ENCODE measurements at places on chromosomes 3 and 15.

DNA sequence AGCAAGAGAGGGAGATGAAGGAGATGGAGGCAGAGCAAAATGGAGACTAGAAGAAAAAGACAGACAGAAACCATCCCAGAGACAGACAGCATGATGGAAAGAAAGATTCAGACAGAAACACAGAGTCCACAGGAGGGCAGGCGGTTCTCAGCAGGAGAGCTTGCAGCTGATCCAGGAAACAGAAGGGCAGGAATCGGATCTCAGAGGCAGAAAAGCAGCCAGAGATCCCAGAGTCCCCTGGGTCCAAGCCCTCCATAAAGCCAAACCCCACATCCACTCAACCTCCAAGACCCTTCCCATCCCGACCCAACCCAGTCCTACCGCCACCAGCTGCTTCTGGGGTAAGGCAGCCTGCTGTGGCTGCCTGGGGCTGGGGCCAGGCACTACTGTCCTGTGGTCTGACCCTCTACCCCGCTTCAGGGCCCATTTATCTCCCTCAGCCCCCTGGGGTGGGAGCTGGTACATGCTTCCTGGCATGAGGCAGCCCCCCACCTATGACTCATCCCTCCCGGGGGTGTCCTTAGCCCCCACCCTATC lies at the start of gene UCN2:
Gene UCN2, minus strand, starts transcription at position 400 of the 537 bp plus-strand sequence. CDS start 657 bp downstream, outside the sequence.
- no peak for DNase-seq

DNA sequence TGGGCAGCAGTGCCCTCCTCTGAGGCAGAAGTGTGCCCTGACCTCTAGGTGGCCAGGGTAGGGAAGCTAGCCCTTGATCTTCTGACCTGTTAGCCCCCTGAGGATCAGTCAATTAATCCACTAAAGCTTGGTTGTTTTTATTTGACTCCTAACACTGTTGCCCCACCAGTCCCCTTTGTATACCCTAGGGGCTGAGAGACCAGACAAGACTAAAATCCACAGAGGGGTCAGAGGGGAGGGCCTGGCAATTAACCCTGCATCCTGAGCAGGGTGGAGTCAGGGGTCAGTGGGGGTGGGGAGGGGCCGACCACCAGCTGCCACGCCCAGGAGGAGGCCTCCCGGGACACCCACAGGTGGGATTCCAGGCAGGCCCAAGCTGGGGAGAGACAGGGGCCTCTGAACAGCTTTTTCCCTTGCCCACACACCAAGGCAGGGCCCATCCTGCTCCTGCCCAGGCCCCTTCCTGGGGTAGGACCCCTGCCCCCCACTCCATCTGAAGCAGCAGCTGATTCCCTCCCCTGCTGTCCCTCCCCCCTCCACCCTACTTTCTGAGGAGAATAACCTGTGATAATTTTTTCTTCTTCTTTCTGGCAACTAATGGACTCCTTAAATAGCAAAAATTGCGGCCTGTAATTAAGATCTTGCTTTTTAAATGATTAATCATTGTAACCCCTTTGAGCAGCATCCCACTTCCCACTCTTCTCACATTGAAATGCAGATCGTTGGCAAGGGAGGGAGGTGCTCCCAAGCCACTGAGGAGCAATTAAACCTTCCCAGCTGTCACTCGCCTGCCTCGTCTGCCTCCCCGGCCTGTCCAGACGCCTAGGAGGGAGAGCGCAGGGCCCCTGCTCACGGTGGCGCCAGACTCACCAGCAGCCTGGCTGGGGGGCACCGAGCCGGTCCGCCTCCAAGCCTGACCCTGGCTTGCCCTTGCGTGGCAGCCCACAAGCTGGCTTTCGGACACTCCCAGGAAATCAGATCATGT lies 51.9 kb downstream of the RHCG start:
- no peak for DNase-seq

DNA sequence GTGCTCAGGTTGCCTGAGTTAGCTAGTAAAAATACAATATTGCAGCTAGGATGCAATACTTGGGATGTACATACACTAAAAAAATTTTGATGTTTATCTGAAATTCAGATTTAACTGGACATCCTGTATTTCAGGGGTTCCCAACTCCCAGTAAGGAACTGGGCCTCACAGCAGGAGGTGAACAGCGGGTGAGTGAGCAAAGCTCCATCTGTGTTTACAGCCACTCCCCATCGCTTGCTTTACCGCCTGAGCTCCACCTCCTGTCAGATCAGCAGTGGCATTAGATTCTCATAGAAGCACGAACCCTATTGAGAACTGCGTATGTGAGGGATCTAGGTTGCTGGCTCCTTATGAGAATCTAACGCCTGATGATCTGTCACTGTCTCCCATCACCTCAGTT lies 285.1 kb upstream of the PROK2 start:
- no peak for DNase-seq

DNA sequence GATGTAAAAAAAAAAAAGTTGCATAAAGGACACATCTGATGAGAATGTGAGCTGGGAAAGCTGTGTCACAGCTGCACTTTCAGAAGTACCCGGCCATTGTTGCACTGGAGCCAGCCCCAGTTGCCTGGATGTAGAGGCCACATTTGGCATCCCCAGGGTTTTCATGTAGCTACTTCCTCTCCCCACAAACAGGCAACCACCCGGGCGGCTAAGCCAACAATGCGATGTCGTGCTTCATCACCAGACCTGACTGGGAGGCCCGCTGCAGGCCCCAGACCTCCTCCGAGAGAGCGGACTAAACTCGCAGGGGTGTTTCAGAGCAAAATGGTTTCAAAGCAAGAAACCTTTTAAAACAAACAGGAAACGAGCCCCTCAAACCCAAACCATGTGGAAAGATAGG lies 142.3 kb downstream of the TMCO5A start:
- DNase-seq, result no peak

GRCh38 chr3:30648670-30649357 lies 42.4 kb downstream of the TGFBR2 start:
- DNase-seq, result no peak

DNA sequence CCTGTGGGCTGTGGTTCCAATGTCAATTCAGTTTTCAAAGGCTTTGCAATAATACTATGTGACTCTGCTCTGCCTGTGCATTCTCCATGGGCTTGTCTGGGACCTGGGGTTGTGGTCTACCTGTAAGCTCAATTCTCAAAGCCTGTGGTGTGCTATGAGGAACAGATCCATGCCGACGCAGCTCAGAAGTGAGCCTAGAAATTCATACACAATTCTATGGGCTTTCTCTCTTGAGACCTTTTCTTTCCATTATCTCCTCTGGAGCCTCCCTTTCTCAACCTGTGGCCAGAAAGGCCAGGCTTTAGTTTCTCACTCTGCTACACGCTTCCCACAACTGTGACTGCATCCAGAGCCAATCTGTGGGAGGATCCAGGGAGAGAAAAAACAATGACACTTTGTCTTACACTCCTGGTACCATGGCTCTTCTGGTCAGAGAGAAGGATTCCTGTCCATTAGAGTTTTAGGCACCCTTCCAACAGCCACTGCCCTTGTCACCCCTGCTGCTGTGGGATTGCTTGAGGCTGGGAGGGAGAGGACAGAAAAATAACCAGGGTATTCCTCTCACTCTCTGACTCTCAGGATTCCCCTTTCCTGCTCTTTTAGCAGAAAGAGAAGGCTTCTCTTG lies 34.1 kb upstream of the KLF13 start:
- DNase-seq, result no peak

DNA sequence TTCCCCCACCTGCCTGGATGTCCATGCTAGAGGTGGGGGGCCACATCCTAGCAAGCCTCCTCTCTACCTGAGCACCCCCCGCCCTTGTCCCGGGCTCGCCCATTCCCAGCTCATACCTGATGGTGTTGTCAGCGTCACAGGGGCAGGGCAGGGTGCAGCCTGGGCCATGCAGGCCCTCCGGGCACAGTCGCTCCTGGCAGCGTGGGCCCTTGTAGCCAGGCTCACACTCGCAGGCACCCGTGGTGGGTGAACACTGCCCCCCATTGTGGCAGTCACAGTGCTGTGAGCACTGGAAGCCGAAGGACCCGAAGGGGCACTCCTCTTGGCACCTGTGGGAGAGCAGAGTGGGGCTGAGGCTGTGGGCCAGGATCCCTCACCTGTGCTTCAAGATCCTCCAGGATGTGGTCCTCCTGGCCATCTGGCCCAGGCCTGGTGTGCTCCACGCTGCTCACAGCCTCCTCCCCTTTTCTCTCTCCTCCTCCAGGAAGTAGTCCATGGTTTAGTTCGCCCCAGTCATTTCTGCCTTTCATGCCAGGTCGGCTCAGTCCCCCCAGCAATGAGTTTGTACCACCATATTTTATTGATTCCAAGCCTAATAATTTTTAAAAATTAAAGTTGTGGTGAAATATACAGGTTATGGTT lies 95.6 kb downstream of the RAB11A start:
- DNase-seq, result no peak

- DNase-seq, result no peak
Measured at GRCh38 chr3:170836491-170836890, 33.5 kb downstream of the RPL22L1 start.

DNA sequence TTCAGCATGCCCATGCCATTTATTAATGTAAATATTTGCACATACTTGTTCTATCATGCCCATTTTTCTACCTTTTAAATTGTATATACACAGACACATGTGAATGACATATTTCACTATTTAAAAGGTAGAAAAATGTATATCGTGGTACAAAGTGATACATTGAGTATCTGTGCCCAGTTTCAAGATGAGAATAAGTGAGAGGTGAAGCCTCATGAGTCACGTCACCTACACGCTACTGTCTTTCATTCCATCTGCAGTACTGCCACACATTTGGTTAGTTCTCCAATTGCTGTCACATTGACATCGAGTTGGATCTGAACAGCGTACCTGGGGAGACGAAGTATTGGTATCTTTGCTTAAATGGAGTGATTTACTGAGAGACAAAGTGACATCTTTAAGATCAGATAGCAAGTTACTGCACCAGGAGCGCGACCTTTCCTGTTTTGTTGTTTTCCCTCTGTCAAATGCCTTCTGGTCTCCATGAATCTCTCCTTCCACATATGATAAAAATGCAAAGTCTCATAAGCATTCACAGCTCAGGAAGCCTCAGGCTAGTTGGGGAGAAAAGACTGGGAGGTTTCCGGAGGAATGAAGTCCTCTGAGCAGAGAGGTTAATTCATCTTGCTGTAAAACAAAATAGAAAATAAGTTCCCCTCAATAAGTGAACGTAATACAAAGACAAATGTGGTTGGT lies 12.0 kb downstream of the GREM1 start:
- no peak for DNase-seq

DNA sequence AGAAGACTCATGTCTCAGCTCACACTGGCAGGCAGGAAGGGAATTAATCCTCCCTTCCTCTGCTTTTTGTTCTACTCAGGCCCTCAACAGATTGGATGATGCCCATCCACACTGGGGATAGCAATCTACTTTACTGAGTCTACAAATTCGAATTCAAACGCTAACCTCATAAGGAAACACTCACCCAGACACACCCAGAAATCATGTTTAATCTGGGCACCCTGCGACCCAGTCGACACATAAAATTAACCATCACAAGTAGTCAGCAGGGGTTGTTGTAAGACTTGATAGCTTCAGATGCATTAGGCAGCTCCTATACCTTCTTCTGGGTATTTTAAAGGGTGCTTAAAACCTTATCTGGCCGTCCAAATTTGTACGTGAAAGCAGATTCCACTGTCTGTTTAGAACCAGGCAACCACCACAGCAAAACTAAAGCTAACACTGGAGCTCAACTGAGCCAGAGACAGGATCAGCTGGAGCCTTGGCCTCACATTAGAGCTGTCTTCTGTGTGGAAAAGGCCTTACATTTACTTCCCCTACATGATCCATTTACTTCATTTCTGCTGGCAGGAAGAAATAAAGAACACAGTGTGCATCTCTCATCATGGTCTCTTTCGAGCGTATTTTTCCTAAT lies 407.3 kb upstream of the PPP2R3A start:
- DNase-seq, result no peak

DNA sequence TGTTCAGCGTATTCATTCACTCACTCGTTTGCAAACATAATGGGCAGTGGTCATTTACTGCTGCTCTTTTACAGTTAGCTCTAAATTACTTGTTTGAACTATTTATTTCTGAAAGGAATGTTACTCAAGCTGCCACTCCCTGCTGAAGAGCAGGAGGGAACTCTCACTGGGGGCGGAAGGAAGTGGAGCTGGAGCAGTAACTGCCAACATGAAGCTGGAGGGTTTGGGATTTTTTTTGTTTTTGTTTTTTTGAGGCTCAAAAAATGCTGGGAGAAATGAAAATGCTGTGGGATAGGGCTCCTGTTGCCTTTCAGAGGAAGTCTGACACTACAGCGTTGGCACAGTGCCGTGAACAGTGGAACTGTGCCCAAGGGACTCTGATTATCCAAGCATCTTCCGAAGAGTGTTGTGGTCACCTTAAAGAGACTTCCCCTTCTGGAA lies 44.1 kb downstream of the SENP2 start:
- peak; percentile 31 for DNase-seq

- no peak for DNase-seq
Measured at GRCh38 chr3:190552969-190553759, 39.3 kb downstream of the IL1RAP start.

DNA sequence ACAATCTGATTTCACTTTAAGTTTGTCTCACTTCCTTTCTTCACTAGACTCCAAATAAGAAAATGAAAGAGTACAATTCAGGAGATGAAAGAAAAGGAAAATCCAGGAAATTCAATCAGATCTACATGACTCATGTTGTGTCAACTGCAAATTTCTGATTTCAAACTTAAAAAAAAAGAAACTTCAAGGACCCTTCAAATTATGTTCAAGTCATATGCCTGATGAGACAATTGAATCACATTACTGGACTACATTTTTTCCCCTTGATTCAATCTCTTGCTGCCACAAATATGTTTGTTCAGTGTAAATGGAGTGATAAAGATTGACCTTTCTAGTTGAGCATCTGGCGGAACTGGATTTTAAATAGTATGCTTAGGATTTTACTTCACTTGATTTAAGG lies 37.4 kb downstream of the FRMD5 start:
- DNase-seq, result peak; percentile 53

- DNase-seq, result no peak
Measured at GRCh38 chr3:153889905-153890334, 231.3 kb upstream of the ARHGEF26 start.

DNA sequence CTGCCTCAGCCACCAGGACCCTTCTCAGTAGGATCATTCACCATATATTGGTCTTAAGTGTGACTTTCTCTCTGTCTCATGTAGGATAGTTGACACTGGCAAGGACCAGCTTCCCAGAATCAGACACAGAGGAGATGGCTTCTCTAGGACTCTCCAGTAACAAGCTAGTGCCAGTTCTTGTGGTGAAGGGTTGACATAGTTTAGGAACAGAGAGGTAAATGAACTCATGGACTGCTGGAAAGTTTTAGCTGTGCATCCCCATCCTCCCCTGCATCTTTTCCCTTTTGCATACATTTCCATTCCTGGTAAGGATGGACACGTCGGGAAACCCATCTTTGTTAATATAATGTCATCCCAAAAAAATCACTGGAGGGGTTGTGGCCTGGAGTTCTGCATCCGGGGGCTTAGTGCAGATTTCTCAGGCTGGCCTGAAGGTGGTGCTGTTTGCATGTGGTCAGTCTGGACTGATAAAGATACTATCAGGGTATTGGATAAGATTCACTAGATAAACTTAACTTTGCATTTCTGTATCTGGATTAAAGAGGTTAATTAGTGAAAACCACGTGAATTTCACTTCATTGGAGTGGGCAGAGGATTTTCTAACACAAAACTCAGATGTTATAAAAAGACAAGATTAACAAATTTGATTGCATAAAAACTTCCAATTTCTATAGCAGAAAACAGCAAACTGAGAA lies 110.8 kb downstream of the TBC1D2B start:
- peak; percentile 78 for DNase-seq

Measured in AG08396 (cell line).